Kidney glomerular epithelial cell (primary cell): ENCODE measurements at places on chromosomes 7 and 10.
A peak's percentile ranks its signal among the peaks of the same experiment; 100 is the strongest.

GRCh38 chr7:143487566-143487965 lies 9.9 kb downstream of the TAS2R41 start:
- no peak for DNase-seq

GRCh38 chr7:44284216-44284615 lies 41.2 kb downstream of the CAMK2B start:
- DNase-seq, result no peak

GRCh38 chr10:777913-778479 lies 88.5 kb upstream of the DIP2C start:
- DNase-seq, result no peak

GRCh38 chr7:41574377-41574776 lies 128.5 kb downstream of the INHBA start:
- no peak for DNase-seq

- no peak for DNase-seq
Measured at GRCh38 chr7:133330085-133330484, 77.2 kb downstream of the EXOC4 start.

- DNase-seq, result peak; percentile 14
Measured at GRCh38 chr7:39950473-39951225, 593 bp downstream of the CDK13 start.
